ENCODE measurements at places on chromosomes 5 and 9.
A peak's percentile ranks its signal among the peaks of the same experiment; 100 is the strongest.

DNA sequence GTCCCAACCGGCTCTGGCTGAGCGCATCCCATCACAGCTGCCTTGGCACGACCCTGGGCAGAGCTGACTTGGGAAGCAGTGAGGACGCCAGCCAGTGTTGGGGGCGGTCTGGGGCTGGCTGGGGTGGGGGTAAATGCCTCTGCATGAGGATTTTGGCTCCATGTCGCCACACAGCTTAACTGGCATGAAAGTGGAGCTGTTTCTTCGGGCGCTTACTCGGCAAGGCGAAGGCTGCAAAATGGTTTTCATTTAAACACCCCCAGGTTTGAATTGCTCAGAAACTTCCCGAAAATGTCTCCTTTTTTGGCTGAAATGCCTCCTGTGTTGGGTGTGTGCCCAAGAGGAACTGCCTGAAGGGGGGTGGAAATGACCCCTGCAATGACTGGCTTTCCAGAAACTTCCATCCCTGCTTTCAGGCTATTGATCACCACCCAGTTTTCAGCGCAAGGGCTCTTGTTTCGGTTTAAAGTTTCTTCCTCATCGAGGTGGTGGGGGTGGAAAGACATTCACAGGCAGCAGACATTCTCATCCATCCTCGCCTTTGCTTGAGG, 38.3 kb downstream of the PTGES start:
- no peak for DNase-seq

DNA sequence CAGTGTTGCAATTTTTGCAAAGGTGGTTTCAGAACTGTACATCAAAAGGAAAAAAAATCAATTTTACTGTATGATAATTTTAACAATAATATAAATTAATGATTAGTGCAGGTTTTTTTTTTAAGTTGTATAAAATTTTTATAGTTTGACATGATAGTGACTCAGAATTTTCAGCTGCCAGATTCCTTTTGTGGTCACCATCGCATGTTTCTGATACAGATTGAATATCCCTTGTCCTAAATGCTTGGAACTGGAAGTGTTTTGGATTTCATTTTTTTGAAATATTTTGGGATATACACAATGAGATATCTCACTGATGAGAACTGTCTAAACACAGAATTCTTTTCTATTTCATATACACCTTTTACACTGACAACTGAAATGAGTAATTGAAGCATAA, 361.3 kb downstream of the RAB3C start:
- no peak for DNase-seq

GRCh38 chr9:4308482-4308881, 8.6 kb upstream of the GLIS3 start:
- DNase-seq: no peak

DNA sequence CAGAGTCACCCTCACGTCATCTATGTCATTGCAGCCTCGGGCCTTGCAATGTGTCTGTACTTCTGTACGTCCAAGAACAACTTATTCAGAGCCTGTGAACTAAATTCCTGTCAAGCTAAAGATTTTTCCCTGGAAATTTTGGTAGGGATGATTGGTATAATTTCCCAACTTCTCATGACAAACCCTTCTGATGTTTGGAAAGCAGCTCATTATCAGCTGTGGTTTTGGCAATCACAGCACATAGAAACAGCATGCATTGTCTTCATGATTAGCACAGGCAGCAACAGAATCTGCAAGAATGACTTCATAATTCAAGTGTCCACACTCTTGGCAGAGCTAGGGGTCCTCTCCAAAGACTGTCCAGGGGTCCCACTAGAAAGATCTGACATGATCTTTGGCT, 49.5 kb downstream of the APBA1 start:
- no peak for DNase-seq

- DNase-seq: no peak
Observed at GRCh38 chr5:66238435-66238834, 94.3 kb downstream of the SREK1 start.

DNA sequence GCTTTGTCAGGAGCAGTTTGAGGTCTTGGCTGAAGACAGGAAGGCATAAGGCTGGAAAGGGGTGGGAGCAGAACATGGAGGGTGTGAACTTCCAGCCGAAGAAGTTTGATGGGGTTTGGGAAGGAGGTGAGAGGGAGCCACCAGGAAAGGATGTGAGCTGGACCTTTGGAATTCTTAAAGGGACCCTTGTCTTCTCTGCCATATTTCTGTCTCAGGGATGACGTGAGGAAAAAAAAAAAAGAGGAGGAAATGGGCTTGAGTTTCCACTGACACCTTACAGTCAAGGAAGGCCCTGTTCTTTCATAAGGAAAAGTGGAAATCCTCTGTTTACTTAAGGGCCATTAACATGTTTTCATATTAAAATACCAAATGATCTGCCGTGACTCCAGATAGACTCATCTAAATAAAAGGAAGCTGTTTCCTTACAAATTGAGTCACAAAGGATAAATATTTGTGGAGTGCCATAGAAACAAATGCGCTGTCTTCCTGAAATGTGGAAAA, 132.1 kb downstream of the PALM2AKAP2 start:
- peak; percentile 94 for DNase-seq

DNA sequence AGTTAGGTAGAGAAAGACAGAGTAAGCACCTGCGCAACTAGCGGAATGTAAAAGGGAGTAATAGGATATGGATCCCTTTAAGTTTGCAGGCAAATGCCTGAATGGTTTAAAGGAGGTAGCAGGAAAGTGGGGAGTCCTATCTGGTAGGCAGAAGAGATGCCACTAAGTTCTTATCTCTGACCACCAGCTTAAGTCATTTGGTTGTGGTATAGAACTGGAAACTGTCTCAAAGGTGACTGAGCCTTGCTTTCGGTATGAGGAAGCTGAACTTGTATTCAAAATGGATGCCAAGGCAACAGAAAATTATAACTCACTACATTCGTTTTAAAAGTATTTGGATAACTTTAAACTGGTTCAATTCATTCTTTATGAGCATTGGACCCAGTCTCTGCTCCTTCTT, 475.6 kb downstream of the DMRTA1 start:
- no peak for DNase-seq

DNA sequence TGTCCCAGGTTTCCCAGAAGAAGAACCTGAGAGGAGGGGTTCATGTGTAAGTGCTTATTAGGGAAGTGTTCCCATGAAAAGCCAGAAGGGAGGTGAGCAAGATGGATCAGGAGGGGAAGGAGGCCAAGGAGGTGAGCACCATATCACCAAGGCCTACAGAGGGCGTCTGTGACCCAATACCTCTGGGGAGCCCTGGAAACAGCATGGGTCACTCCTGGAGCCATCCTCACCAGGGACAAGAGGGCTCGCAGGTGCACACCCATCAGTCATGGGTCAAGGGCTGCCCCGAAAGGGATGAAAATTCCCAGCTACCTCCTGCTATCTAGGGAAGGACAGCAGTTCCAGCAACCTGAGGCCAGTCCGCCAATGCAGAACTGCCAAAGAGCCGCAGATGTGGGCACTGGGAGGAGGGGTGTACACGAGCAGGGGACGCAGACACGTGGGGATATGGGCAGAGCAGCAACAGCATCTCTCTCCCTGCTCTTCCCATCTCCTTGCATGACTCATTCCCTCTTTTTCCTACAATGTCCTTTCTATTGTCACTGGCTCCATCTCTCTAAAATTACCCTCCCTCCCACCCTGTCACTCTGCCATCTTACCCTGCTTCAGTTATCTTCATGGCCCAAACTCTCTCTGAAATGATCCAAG, 167.6 kb upstream of the FSTL4 start:
- no peak for DNase-seq

- no peak for DNase-seq
Observed at GRCh38 chr5:173878224-173878967, 9.8 kb upstream of the CPEB4 start.

- DNase-seq: no peak
Observed at GRCh38 chr5:155987265-155987810, 339.6 kb upstream of the SGCD start.

DNA sequence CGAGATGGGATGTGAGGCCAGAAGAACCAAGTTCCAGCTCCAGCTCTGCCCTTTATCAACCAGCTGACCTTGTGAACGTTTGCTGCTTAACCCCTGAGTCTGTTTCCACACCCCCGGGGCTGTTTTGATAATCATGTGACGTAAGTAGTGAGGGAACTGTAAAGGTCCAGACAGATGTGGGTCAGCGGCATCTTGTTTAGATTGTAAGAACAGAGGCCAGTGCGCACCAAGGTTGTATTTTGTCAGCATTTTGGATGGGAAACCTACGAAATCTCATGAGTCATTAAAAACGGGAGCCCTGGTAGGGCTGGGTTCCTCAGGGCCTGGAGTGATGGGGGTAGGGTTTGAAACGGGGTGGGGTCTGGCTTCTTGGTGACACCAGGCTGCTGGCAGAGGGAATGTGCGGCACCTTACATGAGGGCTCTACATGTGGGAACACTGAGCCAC, 13.8 kb upstream of the COL15A1 start:
- no peak for DNase-seq

DNA sequence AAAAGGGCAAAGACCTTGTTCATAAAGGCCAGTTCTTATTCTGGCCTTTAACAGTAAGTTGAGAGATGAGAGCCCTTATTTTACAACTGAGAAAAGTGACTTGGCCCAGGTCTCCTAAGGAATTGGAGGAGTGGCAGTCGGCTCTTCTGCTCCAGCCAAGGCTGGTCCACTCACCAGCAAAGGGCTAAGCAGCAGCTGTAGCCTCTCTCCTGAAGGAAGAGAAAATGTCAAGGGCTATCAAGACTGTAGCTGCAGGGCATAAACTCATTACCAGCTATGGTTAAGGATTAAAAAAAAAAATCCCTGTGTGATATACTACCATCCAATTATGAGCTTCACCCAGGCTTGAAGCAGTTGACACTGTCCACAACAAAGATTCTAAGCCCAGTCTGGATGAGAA, 138.6 kb upstream of the RAD23B start:
- no peak for DNase-seq
